Left renal cortex interstitium (tissue), 4 donors: ENCODE measurements at places on chromosomes 5 and 9. TPM values are rescaled to one million over a fixed set of nuclear protein-coding genes. Genes with fewer than 3 reads are reported as not detected.

Gene IDNK
- 11.2 TPM for polyA plus RNA-seq

Gene CCDC152
- polyA plus RNA-seq: 13.3 TPM

Gene RACK1
- 2,538 TPM for polyA plus RNA-seq

Gene MEGF10
- 0.81 TPM for polyA plus RNA-seq

Gene FOXD4L3
- polyA plus RNA-seq: not detected

Gene CCDC192
- polyA plus RNA-seq: 1.5 TPM

Gene UGT3A1
- 87.6 TPM for polyA plus RNA-seq

Gene IL7R
- 1.1 TPM for polyA plus RNA-seq
